ENCODE measurements at places on chromosomes 4 and X. TPM values are rescaled to one million over a fixed set of nuclear protein-coding genes. Genes with fewer than 3 reads are reported as not detected.

GRCh38 chr4:184644553-184645307 is 4.5 kb downstream of the CASP3 start:
- peak; percentile 24 for DNase-seq

- no peak for DNase-seq
These were observed 12.5 kb upstream of the MSX1 start for GRCh38 chr4:4847011-4847410.

- DNase-seq: no peak
These were observed 144.7 kb downstream of the NAA11 start for GRCh38 chr4:79181190-79181589.

GRCh38 chr4:147854154-147854553 is 122.3 kb downstream of the ARHGAP10 start:
- DNase-seq: no peak

Gene NUDT11
- 52.7 TPM for total RNA-seq

Gene SPIN4
- total RNA-seq: 18.6 TPM

Gene CYTL1
- total RNA-seq: 8.3 TPM
